ENCODE measurements at places on chromosomes 4 and X.

GRCh38 chr4:168857009-168857408 lies 153.0 kb downstream of the CBR4 start:
- no peak for DNase-seq

DNA sequence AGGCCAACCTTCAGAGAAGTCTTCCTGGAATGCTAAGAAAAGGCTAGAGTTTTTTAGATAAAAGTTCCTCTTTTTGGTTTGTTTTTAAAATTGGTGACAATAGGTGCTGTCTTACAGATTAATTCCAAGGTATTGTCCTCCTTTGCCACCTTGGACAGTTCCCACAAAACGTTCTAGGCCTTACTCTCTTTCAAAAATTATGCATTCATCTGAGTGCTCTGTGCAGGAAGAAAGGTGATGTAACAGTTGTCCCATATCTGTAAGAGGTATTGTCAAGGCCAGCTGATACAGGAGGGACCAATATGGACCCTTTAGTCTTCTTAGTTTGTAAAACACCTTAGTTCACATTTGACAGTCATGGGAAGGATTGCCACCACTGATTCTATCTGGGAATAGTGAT lies 15.9 kb upstream of the CXCL5 start:
- no peak for DNase-seq

- DNase-seq, result no peak
These were observed 277.6 kb downstream of the BCOR start for GRCh38 chrX:39819921-39820849.

GRCh38 chrX:120549483-120550452 lies 11.0 kb downstream of the CUL4B start:
- DNase-seq, result no peak

DNA sequence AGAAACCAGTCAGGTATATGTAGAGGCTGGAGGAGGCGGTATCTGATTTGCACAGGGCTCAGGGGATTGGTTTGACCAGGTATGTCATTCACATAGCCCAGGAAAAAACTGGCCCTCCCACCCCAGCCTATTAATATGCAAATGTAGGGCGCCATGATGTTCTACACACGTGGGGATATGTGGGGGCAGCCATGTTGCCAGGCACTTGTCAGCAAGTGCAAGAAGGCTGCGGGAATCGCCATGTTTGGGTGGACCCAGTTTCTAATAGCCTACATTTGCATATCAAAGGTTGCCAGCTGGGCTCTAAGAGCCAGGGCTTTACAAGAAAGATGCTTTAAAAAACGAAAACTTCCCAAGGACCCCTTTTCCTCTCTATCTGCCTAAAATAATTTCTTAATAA lies 335.1 kb downstream of the SMARCA1 start:
- no peak for DNase-seq

- DNase-seq, result no peak
These were observed 120.1 kb downstream of the MFAP3L start for GRCh38 chr4:169906104-169906503.

GRCh38 chr4:93710101-93710846 lies 118.3 kb upstream of the ATOH1 start:
- DNase-seq, result no peak

DNA sequence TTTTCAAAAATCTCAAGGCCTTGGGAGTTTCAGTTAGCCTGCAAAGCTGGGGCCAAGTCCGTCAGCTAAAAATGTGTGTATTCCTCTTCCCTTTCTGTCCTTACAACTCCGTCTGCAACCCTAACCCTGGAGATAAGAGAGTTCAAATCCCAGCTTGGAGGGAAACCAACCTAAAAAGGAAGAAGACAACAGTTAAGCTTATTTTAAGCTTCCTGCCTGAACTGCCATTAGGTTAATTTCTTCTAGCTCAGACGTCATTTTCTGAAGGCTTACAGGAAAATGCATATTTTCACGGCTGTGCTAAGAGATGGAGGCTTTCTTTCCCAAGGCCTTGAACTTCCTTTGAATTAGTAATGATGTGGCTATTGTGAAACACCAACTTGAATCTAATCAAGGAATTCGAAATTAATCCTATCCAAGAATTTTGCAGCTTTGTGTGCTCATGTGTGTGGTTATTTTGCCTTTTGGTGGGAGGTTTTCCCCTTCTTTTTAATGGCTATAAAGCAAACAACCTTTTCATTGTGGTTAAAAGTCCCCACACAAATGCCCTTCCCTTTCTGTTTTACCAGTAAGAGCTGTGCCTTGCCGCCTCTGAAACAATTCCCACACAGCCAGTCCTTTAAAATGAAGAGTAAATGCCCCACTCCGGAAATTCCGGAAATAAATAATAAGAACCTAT lies 103.5 kb downstream of the IRF2 start:
- no peak for DNase-seq

GRCh38 chrX:134782796-134783195 lies 124.5 kb upstream of the PLAC1 start:
- no peak for DNase-seq

GRCh38 chr4:15934259-15934658 lies 4.3 kb downstream of the FGFBP1 start:
- DNase-seq, result no peak

DNA sequence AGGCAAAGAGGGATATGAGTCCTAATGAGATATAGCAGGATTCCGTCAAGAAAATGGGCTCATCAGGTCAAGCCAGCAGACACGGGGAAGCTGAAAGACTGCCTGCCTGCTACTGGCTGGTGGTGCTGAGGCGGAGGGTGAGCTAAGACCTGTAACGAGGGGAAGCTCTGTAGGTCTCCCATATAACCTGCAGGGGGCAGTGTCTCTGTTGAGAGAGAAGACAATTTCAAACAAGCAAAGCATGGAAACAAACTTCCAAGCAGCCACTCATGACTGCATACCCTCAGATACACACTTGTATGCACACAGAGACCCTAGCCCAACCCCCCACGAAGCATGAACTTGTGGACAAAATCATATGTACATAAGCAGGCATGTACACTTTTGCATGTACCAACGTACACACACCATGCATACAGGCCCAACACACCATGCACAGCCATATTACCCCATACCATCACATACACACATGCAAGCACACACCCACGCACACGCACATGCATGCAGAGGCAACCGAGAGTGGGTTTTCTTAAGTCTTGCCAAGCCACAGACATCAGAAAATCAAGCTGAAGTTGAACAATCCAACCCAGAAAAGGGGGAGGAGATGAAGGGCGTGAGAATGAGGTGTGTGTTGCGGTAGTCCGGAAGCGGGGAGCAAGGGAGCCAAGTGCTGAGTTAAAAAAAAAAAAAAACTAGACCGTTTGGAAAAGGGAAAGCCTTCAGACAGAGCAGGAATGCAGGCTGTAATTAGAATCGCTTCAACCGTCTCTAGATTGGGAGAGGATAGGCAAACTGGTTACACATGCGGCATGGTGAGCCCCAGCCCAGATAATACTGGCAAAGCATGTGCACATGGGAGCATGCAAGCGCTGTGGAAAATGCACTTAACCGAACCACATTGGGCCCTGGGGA lies 71.0 kb downstream of the PJA1 start:
- no peak for DNase-seq

GRCh38 chrX:10618961-10619360 lies 1.4 kb downstream of the MID1 start:
- DNase-seq, result no peak

GRCh38 chr4:76989391-76990061 lies 40.0 kb downstream of the SEPTIN11 start:
- DNase-seq, result no peak

- DNase-seq, result no peak
These were observed 284.8 kb upstream of the FGF13 start for GRCh38 chrX:138996268-138996667.

- no peak for DNase-seq
These were observed 219.0 kb downstream of the ARHGAP10 start for GRCh38 chr4:147950841-147951240.

- no peak for DNase-seq
These were observed 337.0 kb downstream of the PDGFC start for GRCh38 chr4:156634612-156635011.

DNA sequence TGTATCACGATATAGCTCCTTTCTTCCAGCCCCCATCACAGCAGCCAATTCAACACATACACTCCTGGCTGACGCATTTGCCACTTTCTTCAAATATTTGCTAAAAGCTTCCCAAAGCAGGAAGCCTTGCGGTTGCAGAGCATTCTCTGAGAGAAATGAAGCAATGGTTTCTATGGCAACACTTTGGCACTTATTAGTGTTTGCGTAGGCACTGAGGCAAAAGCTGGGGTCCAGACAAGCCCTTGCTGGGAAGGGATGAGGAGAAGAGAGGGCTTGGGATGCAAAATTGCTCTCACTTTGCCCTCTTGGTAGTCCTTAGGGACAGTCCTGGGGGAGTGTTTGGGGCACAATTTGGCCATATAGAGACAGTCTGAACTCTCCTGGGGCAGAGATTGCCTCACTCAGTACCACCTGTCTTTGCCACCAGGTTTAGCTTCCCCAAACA lies 55.0 kb upstream of the PAK3 start:
- no peak for DNase-seq

- no peak for DNase-seq
These were observed at the start of gene VEGFC for GRCh38 chr4:176792326-176793059. VEGFC (minus strand) TSS chr4:176792922; CDS start chr4:176792311, 611 bp downstream.

DNA sequence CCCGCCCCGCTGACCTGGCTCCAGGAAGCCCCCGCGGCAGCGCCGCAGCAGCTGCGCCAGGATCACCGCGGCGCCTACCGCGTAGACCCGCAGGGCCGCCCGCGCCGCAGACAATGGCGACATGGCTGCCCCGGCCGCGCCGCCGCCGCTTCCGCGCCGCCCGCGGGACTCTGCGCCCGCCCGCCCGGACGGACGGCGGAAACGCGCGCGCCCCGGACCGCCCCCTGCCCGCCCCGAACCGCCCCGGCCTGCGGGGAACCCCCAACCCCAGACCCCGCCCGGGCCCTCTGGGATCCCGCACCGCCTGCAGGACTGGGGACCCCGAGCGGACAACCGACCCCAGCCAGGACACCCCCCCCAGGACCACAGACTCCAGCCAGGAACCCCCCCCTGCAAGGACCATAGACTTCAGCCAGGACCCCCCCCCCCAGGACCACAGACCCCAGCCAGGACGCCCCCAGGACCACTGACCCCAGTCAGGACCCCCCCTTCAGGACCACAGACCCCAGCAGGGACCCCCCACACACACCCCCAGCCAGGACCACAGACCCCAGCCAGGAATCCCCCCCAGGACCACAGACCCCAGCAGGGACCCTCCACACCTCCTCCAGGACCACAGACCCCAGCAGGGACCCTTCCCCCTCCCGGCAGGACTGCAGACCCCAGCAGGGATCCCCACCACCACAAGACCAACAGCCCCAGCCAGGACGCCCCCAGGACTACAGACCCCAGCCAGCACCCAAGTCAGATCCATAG lies at the start of the genes DHRSX and ZBED1:
TSS of gene DHRSX (minus strand) at position 174 of the 756 bp plus-strand sequence. CDS start at position 123, 51 bp downstream.
TSS of gene ZBED1 (minus strand) at position 174 of the 756 bp plus-strand sequence. CDS start 10,257 bp downstream, outside the sequence.
- DNase-seq, result peak; percentile 34

DNA sequence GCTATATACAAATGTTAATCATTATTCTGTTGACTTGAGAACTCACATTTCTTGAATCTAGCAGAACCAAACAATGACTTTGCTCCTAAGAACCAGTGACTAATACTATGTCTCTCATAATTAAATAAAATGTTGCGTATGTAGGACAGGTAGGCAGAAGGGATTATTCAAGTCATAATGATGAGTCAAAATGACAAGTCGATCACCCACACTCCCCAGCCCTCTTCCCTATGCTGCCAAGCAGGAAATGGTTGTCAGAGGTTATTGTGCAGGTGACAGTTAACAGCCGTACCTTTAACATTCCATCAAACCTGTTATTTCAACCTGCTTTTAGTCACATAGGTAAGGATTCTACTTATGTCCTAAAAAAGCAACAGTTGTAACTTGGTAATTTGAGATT lies 22.0 kb upstream of the STK26 start:
- no peak for DNase-seq

DNA sequence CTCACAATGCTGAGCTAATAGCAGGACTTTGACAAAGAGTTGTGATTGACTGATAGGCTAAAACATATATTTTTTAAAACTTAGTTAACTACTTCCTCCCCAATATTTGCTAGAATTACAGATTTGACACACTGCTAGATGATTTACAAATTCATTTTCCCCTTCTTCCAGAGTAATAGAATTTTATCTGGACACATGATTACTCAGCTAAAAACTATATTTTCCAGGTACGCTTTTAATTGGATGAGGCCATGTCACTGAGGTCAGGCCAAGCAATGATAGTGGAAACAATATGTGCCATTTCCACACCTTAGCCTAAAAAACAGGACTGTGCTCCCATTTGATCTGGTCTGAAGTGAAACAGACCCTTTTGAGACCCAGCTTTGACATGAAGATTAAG lies 193.3 kb upstream of the PGRMC2 start:
- no peak for DNase-seq

GRCh38 chr4:101730291-101731117 lies 60.0 kb upstream of the BANK1 start:
- no peak for DNase-seq

DNA sequence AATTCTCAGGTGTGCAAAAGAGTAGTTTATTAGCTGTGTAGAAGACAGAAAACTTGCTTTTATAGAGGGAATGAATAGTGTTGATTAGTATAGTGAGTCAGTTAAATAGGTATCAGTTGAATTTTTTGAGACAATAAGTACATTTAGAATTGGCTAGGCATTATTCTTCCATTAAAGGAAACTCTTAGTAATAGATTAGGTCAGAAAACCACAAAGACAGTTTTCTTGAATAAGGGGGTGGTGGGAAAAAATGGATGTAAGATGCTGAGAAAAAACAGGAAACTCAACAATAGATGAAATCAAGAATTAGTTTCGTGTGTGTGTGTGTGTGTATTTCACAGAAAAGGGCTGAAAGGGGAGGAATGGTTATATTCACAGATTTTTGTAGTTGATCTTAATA lies 16.8 kb downstream of the CD38 start:
- DNase-seq, result no peak

DNA sequence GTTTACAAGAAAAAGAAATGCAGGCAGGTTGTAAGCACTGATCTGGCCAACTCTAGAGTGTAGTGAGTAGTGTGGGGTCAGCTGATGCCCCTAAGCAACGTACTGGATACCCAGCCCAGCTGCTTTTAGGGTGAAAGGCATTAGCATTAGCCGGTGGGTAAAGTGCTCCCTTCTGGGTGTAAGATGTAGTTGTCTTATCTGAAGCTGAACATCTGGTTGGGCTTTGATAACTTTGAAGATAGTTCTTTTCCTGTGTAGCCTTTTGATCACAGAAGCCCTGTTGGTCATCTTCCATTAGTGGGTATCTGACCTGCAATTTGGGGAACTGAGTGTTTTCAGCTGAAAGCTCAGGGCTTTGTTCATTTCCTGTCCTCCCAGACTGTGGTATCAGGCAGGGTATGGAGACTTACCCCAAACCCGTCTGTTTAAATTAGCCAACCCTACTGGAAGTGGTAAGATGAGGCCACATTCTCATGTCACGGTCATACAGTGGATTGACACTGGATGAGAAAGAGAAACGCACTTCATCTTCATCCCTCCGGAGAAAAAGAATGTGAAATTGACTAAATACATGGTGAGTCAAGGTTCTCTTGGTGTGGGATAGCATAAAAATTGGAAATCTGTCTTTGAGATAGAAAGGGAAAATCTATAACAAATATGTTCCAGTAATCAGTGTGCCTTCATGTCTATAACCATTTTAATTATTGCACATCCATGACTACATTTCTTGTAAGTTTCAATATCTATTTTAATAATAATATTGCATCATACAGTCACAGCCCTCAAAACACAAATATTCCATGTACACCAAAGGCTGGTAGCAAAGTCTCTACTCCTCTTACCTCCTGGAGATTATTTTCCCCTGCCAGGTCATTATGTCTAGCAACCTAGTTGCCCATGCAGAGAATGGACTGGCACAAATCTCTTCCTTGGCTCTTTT lies 8.7 kb downstream of the RHOH start:
- DNase-seq, result no peak

- no peak for DNase-seq
These were observed 171.5 kb downstream of the FBXW7 start for GRCh38 chr4:152364383-152364782.

- no peak for DNase-seq
These were observed 22.4 kb downstream of the IL3RA start for GRCh38 chrX:1358793-1359476.
